ENCODE measurements at places on chromosomes 3 and 15.

- no peak for DNase-seq
These were observed 228.5 kb downstream of the UNC13C start for GRCh38 chr15:54206586-54207321.

GRCh38 chr3:129312021-129312639, 33.5 kb downstream of the HMCES start:
- no peak for DNase-seq

DNA sequence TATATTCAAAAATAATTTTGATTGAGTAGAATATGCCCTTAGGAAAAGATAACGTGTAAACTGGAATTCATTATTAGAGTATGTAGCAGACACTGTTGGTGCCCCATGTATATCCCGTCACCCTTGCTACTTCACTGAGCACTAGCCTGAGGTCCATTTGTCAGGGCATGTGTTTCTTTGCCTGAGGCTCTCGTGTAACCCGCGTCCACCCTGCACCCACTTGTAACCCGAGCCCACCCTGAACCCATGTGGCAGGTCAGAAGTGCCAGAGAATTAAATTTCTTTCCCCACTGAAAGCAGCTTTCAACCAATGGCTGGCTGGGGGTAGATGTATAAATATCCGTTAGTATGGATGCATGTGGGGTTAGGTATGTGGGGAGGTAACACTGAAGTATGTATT, 474.2 kb upstream of the ZNF385D start:
- DNase-seq, result no peak

GRCh38 chr3:54309601-54310000, 187.2 kb downstream of the CACNA2D3 start:
- DNase-seq, result no peak

GRCh38 chr3:96478496-96478895, 335.9 kb upstream of the EPHA6 start:
- DNase-seq, result no peak

DNA sequence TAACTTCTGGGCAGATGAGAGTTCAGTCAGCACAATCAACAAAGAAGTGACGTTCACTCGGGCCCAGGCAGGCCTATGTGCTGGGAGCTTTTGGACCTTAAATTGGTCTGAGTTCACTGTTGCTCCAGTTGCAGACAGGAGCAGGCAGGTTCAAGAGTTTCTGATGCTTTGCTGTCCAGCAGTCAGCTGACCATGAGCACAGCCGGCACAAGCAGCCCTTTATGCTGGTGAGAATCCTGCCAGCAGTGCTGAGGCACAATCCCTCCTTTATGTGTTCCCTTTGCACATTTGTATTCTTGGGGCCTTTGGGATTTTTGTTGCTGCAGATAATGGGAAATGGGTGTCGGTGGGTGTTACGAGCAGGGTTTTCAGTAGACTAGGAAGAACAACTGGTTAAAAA, 81.2 kb upstream of the GOLGA8J start:
- no peak for DNase-seq

DNA sequence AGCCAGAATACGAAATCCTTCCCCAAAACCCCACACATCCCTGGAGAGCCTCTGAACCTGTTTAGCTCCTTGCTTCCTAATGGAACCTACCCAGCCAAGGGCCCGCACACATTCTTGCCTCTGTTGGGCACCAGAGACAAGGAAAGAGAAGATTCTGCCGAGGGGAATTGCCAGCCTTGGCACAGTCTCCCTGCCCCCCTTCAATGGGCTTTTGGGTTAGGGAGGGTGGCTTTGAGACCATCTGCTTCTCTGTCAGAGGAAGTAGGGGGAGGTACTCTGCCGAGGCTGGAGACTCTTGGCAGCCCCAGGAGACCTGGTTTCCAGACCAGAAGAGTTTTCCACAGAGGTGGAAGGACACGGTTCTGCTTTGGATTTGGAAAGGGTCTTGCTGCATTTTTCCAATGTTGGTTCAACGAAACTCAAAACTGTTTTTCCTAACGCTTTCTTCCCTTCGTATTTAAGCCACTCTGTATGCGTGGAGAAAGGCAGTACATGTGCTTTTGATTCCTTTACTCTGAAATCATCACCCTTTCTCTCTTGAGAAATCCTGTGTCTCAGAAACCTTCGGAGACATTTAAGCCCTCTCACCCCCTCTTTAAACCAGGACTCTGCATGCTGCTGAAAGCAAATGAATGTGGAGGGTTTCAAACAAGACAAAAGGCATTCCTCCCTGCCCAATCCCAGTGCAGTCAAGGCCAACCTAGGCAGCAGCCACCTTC, 78.8 kb upstream of the PRR23C start:
- no peak for DNase-seq

Data from cerebellar nuclear complex (tissue), 1 donor.